HT1080 (cell line): ENCODE measurements at places on chromosomes 11 and 22. TPM values are rescaled to one million over a fixed set of nuclear protein-coding genes. Genes with fewer than 3 reads are reported as not detected.
A peak's percentile ranks its signal among the peaks of the same experiment; 100 is the strongest.

DNA sequence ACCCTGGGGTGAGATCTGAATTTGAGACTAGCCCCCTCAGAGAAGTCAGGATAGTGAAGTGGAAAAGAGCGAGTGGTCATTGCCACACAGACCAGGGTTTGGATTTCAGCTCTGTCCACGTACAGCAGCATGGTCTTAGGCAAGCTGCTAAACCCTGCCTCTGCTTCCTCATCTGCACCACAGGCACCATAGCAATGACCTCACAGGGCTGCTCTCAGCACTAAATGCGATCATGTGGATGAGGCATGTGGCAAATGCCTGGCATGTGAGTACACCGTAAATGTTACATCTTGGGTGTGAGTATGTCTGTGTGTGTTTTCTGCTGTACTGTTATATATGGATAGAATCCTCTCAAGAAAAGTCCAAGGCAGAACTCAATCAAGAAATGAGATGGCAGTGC lies 15.8 kb downstream of the NAV2 start:
- no peak for DNase-seq

The SHANK3 gene
- total RNA-seq = 0.58 and 0.63 TPM in 2 replicates

GRCh38 chr11:84316866-84317555 lies 1030.8 kb upstream of the CCDC90B start:
- peak; percentile 27 for DNase-seq

The C22orf15 gene
- total RNA-seq = 1.1 TPM in 1 of 2 replicates, not detected in the other
